Right ventricle myocardium superior (tissue), 1 donor: ENCODE measurements at places on chromosomes 3 and 15. TPM values are rescaled to one million over a fixed set of nuclear protein-coding genes. Genes with fewer than 3 reads are reported as not detected.

GRCh38 chr3:49035281-49035680, 6.1 kb upstream of the IMPDH2 start:
- no peak for DNase-seq

- DNase-seq = no peak
Measured at GRCh38 chr3:69579306-69580041, 159.8 kb upstream of the MITF start.

- no peak for DNase-seq
Measured at GRCh38 chr3:144033863-144034262, 62.2 kb downstream of the DIPK2A start.

DNA sequence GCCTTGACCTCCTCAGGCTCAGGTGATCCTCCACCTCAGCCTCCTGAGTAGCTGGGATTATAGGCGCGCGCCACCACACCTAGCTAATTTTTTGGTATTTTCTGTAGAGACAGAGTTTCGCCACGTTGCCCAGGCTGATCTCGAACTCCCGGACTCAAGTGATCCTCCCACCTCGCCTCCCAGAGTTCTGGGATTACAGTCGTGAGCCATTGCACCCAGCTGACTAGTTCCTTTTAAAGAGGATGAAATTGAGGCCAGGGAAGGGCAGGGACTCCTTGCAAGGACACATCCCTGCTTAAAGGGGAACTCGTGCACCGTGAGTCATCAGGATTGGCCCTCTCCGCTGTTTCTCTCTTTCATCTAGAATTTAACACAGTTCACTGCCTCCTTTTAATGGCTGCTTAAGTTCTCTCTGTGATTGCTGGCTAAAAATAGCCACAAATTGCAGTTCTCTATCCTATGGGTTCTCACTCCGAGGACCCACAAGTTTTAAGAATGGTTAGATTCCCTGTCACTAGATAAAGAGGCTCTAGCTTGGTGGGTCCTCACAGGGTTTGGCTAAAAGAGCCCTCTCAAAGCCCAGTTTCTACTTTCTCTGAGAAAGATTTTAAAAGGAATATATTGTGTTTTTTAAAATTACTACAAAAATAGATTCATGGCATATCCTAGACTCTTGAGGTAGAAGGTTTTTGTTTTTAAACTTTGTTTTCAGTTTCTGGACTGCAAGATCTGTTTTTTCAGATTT, 1.4 kb downstream of the CRTAP start:
- peak; percentile 77 for DNase-seq

- no peak for DNase-seq
Measured at GRCh38 chr3:5564278-5564666, 376.8 kb downstream of the EDEM1 start.

The GOLGA6L7 gene
- total RNA-seq = not detected

DNA sequence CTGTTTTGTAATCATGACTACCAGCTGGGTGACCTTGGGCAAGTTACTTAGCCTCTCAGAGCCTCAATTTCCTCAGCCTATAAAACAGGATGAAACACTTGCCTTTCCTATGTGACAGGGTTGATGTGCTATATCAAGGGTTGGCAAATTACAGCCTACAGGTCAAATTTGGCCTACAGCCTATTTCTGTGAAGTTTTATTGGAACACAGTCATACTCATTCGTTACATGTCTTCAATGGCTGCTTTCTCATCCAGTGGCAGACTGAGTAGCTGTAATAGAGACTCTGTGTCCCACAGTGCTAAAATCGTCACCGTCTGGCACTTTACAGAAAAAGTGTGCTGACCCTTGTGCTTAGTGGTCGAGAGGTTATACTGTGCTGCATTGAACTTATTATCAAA, 16.6 kb downstream of the ABHD6 start:
- no peak for DNase-seq

GRCh38 chr3:124142389-124142970, 150.6 kb upstream of the ROPN1 start:
- DNase-seq = no peak

DNA sequence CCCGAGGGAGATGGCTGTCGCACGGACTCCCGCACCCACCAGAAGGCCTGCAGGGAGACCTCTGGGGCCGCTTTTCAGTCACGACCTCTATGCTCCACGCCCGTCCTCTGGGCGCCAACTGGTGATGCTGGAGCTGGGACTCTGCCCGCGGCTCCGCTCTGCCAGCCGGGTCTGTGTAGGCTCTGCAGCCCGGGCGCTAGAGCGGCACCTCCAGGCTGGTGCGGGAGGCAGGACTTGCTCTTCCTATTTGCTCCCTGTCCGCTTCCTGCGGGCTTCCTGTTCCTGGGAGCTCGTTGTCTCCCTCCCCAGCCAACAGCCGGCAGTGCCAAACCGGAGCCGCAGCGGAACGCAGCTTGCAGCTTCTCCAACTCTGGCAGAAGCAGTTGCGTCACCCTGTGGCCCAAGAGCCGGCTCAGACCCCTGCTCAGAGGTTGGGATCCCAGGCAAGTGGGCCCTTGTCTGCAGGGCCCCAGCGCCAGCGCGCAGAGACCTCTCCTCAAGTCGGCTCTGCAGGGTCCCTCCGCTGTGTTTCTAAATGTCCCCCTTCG, 285.9 kb downstream of the XXYLT1 start:
- peak; percentile 89 for DNase-seq

The LDHAL6B gene
- not detected for total RNA-seq
